ENCODE measurements at places on chromosomes 4 and X.

DNA sequence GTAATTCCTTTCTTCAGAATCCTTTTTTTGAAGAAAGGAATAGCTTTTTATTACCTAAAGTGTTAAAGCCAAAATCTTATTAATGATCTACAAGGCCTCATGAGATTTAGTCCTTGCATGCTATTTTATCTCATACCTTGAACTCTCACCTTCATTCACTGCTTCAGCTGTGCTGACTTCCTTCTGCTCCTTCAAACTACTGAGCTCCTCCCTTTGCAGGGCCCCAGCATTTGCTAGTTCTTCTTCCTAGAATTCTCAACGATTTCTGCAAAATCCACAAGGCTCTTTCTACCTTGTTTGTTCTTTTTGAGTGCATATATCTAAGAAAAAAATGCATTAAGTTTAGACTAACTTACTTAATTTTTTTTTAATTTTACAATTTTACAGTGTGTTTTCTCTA, 619.5 kb downstream of the EPHA5 start:
- no peak for DNase-seq

GRCh38 chrX:1427756-1428155, 25.0 kb downstream of the ASMTL start:
- no peak for DNase-seq

- no peak for DNase-seq
These were observed 445.4 kb downstream of the BCOR start for GRCh38 chrX:39652336-39652735.

DNA sequence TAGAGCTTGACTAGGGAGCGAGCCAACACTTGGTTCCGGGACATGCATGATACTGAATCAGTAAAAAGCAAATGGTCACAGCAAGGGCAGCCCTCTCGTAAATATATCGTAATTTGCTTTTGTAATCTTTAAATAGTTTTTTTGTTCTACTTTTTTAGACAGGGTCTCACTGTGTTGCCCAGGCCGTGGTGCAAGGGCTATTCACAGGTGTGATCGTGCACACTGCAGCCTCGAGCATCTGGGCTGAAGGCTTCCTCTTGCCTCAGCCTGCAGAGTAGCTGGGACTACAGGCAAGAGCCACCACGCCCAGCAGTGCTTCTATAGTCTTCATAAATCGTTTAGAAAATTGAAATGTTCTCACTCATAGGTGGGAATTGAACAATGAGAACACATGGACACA, 309.7 kb downstream of the TENM3 start:
- no peak for DNase-seq

DNA sequence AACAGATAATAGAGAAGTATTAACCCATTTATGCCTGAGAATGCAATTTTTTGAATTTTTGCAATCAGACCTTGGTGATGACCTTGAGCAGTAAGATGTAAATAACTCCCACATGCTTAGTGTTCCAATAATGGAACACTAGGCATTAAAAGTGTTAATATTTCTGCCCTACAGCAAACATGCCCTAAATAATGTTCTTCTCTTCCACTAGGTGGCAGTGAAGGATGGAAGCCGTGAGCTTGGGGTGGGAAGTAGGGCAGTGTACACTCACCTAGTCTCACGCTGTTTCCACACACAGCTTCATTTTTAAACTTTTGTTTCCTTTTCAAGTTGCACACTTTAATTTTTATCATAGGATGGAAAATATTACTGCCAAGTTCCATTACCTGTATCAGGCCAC, 613.1 kb upstream of the HS3ST1 start:
- no peak for DNase-seq

DNA sequence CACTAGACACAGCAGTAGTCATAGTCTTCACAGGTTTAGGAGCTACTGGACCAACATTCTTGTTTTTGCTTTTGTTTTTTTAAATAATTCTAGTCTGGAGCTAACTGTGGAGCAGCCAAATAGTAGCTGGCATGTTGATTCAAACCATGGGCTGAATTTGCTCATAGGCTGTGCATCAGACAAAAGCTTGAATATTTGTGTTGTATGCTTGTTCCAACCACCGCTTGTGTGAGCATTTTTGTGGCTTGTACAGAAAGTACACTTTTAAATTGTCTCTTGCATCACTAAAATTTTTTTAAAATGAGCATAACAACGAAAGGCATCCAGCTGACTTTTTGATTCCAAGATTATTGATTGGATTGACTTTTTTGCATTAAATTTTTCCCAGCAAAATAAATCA, 39.6 kb downstream of the CCNI start:
- DNase-seq, result no peak

DNA sequence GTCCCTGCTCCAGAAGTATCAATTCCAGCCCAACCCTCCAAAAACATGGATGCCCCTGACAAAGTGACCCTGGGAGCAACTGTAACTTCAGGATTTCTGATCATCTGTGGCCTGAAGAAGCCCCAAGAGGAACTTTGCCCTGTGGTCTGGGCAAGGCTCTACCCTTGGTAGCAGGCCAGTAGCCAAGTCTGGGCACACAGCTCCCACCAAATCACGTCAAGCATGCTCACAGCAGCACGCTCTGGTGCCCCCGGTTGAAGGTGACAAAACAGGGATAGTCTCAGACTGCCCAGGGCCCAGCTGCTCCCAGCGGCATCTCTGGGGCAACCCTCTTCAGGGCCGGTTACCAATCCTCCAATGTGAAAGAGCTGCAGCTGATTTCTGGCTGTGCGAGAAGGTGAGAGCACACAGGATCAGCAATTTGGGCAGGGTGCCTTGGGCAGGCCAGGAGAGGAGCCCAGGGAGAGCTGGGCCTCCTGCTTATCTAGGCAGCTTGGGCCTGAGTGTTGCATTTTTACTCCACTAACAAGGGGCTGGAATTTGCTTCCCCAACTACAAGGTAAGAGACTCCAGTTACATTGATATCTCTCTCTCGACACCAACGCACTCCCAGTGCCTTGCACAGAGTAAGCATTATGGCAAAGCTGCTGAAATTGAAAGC, 418.1 kb downstream of the BCOR start:
- no peak for DNase-seq

DNA sequence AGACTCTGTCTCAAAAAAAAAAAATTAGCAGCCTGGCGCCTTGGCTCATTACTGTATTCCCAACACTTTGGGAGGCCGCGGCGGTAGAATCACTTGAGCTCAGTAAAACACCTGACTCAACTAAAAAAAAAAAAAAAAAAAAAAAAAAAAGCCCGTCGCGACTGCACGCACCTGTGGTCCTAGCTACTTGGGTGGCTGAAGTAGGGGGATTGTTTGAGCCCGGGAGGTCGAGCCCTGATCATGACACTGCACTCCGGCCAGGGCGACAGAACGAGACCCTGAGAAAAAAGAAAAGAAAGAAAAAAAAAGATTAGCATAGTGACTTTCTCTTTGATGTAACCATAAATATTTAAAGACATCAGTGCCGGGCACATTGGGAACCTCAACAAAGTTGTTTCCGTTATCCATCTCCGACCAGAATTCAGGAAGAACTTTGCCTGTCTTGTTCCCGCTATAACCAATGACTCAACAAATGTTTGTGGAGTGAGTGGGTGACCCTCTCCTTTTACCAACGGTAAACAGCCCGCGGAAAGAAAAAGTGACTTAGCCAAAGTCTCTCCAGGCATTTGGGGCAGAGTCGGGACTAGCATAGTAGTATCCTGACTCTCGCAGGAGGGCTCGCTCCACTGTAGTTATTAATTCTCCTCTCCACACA, 553 bp upstream of the MED28 start:
- DNase-seq, result no peak

- DNase-seq, result no peak
These were observed 70.3 kb downstream of the SH3RF1 start for GRCh38 chr4:169200361-169201030.

DNA sequence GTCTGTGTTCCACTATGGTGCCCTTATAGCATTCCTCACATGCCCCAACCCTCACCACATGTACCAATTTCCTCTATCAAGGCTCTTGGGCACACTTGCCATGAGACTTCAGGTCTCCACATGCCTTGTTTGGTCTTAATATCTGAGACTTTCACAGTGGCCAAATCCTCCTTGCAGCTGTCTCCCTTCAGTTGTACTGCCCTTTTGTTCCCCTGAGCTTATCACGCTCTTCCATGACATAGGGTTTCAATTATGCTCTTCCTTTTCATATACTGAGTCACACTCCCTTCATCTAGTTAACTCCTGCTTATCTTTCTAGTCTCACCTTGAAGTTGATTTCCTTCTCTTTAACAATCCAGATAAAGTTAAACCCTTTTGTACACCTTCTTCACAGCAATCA, 212.9 kb downstream of the PDHA2 start:
- no peak for DNase-seq

DNA sequence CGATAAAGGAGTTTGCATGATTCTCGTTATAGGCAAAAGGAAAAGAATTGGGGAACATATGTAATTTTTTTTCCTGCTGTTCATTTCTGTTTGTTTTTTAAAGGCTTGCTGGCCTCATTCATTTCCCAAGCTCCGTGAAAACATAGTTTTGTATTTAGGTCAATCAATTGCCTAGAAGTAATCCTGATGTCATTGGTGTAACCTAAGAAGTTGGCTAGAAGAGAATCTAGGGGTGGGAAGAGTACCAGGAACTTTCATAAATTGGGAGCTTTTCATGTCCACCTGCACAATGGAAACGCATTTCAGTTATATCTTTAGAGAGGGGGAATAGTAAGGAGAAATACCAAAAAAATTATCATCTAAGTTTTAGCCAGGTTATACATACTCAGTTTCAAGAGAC, 3.8 kb downstream of the RAPGEF2 start:
- no peak for DNase-seq

- no peak for DNase-seq
These were observed 7.0 kb downstream of the AMMECR1 start for GRCh38 chrX:110310896-110311295.

DNA sequence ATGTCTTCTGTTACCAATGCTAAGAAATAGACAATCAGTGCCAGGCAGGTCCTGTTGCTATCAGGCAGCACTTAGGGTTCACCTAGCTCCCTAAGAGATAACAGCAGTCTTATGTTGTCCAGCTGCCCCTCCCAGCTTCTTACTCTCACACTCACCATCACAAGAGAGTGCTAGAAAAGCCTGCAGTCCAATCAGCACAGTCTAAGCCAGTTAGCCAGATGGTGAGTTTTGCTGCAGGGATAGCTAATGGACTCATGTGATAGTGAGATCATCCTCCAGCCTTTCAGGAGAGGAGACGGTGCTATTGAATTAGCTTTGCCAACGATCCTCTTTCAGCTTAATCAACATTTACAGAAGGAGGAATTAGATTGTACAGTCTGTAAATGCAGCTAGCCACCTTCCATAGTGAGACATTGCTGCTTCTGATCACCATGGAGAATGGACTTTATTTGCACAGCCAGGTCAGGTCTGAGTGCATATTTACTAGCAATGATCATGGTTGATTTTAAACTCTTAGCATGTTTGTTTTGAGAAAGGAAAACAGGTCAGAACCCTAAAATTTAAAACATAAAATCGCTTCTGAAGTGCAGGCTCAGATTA, 438.3 kb downstream of the CENPC start:
- DNase-seq, result no peak

DNA sequence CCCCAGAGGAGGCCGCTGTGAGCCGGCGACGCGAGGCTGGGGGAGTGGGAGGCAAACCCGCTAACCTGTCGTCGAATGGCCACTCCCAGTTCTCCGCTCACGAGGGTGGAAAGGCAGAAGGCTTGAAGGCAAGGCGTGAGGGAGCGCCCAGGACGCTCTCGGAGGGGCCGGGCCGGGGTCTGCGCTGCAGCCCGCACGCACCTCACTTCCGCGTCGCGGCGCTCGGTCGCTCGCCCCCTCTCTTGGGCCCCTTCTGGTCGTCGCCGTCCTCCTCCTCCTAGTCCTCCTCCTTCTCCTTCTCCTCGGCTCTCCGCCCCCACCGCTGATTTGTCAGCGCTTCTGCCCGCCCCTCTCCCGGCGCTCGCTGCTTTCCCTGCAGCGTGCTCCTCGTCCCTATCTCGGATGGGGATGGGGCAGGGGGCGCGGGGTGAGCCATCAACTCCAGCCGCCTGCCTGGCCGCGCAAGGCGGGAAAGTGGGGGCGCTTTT, at the start of gene SNCA:
Gene SNCA, minus strand, starts transcription at position 265 of the 488 bp plus-strand sequence. CDS start 1,494 bp downstream, outside the sequence.
- DNase-seq, result peak; percentile 85

GRCh38 chr4:111960241-111960667, 185.0 kb upstream of the FAM241A start:
- DNase-seq, result no peak

DNA sequence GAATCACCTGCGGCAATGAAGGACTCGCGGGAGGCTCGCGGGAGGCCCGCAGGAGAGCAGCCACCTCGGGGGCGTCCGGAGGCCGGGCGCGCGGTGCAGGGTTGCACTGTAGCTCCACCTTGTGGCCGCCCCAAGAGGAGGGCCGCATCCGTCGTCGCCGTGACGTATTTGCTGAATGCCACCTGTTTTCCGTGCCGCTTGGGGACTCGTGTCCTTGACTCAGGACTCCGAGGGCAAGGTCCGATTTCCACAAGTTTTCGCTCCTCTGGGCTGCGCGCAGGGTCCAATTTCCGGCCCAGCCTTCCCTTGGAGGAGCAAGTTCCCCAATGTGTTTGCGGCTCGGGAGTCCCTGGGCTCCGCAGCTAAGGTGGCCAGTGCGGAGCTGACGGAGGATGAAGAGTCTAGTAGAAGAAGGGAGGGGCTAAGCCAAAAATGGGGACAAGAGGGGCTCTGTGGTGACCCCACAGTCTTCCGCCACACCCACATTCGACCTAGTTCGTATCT, 10.7 kb upstream of the DLG3 start:
- DNase-seq, result peak; percentile 64

DNA sequence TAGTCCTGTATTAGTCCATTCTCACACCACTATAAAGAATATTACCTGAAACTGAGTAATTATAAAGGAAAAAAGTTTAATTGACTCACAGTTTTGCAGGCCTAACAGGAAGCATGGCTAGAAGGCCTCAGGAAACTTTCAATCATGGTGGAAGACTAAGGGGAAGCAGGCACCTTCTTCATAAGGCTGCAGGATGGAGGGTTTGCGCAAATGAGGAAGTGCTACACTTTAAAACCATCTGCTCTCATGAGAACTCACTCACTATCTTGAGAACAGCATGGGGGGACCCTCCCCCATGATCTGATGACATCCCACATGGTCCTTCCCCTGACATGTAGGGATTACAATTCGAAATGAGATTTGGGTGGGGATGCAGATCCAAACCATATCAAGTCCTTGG, 12.1 kb upstream of the MAGEA11 start:
- no peak for DNase-seq

DNA sequence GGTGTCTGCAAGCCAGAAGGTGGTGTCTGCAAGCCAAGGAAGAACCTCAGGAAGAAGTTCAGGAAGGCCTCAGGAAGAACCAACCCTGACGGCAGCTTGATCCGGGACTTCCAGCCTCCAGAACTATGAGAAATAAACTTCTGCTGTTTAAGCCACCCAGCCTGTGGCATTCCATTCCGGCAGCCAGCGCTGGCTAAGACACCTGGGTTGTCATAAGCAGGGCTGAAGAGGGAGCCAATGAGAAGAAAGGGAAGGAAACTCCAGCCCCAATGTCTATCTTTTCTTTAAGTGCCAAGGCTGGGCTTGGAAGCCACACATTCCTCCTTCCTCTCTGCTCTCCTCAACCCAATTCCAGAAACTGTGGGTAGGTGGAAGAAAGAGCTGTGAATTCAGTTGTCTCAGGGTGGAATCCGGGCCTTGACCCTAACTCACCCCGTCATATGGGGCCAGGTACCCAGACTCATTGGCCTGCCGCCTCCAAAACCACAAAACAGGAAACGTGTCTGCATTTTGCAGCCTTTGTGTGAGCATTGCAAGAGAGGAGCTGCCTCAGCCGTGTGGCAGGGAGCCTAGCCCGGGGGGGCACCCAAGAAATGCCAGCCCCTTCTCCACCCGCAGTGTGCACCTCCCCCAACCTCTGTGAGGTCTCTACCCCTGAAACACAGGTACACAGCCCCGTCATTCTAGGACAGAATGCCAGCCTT, 26.8 kb downstream of the CRMP1 start:
- no peak for DNase-seq

GRCh38 chrX:9681422-9681821, 84.2 kb downstream of the GPR143 start:
- DNase-seq, result no peak

GRCh38 chr4:25095837-25096236, 64.4 kb downstream of the SEPSECS start:
- DNase-seq, result peak; percentile 51

All from femur (tissue), 1 donor.